ENCODE measurements at places on chromosomes 4 and X. TPM values are rescaled to one million over a fixed set of nuclear protein-coding genes. Genes with fewer than 3 reads are reported as not detected.

Gene HTR2C
- polyA plus RNA-seq = 0.21 TPM

Gene NXF2B
- 1.8 TPM for polyA plus RNA-seq

Gene TDO2
- polyA plus RNA-seq = 0.07 TPM

Gene KIAA1210
- polyA plus RNA-seq = not detected

Gene IRF2
- 9.4 TPM for polyA plus RNA-seq

Gene GYPB
- 69.9 TPM for polyA plus RNA-seq

Gene HPGDS
- polyA plus RNA-seq = not detected

Gene CXCR3
- polyA plus RNA-seq = not detected

Gene MUC7
- polyA plus RNA-seq = not detected

Gene RHOXF2B
- polyA plus RNA-seq = 3.5 TPM

Gene HERC5
- not detected for polyA plus RNA-seq

Gene GCNA
- polyA plus RNA-seq = 1.5 TPM

Gene STOX2
- not detected for polyA plus RNA-seq

Gene CLNK
- polyA plus RNA-seq = not detected

Gene HPSE
- not detected for polyA plus RNA-seq

Gene MAPK10
- polyA plus RNA-seq = not detected

Gene ETNPPL
- not detected for polyA plus RNA-seq

Gene GLRA3
- 0.07 TPM for polyA plus RNA-seq

Gene VCX
- polyA plus RNA-seq = 9.8 TPM

Gene CLCN4
- polyA plus RNA-seq = 0.08 TPM

Gene CORIN
- not detected for polyA plus RNA-seq

Measured in K562 (cell line).